Upper lobe of right lung (tissue), 1 donor: ENCODE measurements at places on chromosomes 7 and 10.

DNA sequence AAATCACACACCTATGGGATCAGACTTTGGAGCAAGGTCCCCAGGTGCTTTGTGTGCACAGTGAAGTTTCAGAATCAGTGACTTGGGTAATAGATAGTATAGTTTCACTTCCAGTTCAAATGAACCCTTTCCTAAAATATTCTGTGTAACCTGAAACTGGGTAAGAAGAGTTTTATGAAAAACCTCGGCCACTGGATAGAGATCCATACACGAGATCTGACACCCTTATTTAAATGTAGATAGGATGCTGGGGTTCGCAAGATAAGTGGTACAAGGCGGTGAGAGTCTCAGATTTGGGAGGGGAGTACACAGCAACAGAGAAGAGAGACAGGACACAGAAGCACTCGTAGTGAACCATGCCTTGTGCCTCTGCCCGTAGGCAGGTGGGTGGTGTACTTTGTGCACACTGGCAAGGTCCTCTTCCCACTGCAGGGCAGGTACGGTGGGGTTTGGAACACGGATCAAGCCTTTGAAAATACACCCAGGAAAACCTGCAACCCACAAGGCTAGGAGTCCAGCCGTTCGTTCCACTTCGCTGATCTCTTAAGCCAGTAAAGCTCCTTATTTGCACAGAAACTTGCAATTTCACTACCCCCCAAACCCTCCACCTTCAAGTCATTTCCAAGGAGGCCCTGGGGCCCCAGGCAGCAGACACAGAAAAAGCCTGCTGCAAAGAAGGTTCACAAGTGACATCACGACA lies 162.8 kb downstream of the USP6NL start:
- DNase-seq = no peak

GRCh38 chr10:35421553-35422178 lies 85.4 kb downstream of the CCNY start:
- no peak for DNase-seq

DNA sequence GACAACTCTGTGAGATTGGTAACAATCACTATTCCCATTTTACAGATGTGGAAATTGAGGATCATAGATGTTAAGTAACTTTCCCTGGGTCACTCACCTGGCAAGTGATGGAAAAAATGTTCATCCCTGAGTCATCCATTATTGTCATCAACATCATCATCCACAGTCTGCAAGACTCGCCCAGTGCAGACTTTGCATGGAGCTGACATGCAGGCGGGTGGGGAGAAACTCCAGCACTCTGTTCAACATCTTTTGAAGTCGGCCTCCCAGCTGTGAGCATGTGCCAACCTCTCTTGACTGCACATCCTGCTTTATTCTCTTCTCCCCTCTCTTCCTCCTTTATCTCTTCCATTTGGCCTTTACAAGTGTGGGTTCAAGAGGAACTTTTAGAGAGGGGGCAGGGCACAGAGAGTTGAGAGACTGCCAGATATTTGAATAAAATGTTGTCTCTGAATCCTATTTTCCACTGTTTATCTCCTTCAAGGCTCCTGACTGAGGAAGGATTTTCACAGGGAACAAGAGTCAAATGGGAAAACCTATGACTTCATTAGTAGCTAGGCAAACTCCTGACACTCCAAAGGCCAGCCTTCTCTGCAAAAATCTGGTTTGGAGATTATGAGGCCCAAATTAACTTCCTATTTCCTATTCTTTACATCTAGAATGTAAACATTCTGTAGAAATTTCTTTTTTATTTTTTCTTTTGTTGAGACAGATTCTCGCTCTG lies 283.7 kb upstream of the PODXL start:
- DNase-seq = no peak

- DNase-seq = no peak
Observed at GRCh38 chr7:33932221-33932620, 26.9 kb downstream of the BMPER start.

GRCh38 chr7:18157233-18157632 lies 129.6 kb upstream of the PRPS1L1 start:
- no peak for DNase-seq

DNA sequence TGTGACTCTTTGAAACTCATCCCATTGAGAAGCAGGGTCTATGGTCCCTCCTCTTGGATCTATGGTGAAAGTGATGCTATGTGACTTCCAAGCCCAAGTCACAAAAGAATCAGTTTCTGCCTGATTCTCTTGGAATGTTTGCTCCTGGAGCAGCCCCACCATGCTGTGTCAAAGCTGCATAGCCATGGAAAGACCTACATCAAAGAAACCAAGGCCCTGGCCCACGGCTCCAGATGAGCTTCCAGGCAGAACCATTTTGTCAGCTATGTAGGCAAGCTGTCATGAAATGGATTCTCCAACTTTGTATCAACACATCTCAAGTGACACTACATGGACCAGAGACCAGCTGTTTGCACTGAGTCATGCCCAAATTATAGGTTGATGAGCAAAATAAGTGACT lies 77.0 kb downstream of the AASS start:
- DNase-seq = no peak

DNA sequence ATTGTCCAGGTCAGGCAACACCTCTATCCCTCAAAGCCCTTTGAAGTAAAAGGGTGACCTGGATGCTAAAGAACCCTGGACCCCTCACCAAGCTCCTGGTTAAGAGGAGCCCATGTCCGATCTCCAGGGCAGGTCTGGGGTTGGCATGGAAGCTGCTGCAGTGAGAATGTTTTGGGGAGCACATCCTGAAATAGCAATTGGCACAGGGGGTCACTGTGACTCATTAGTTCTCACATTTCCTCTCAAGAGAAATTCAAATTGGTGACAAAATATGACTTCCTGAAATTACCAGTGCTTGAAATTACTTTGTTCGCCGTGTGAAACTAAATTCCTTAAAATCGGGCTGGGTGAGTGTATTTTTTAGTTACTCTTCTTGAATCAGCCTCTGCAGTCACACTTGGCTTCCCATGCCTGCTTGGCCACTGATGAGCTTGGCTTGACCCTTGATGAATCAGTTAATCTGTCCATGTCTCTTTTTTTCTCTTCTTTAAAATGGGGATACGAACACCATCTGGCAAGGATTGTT lies 18.8 kb upstream of the ARHGAP22 start:
- no peak for DNase-seq

DNA sequence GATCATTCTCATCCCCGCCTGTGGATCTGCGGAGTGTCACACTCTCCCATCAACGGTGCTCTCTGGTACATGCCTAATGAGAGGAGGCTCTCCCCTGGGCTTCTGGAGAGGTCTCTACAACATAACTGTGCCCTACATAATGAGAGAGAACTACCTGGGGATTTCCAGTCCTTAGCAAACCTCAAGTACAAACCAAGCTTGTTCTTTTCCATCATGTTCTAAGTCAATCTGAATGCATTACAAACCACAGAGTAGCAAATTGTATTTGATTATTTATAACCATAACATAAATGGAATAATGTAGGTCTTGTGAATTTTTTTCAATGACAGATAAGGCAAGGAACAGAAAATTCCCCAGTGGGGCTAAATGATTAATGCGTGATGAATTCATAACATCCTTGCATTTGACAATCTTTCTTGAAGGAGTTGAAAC lies 412.4 kb upstream of the NRP1 start:
- DNase-seq = no peak
